Effector memory CD8-positive, alpha-beta T cell (primary cell): ENCODE measurements at places on chromosomes 3 and 15.

- H3K27me3 ChIP-seq = peaks cover 40% of the 10 kb centered on the region
- no peak overlapping the region for H3K4me3 ChIP-seq
Measured at GRCh38 chr3:39519103-39519502, 51.6 kb downstream of the MOBP start.

DNA sequence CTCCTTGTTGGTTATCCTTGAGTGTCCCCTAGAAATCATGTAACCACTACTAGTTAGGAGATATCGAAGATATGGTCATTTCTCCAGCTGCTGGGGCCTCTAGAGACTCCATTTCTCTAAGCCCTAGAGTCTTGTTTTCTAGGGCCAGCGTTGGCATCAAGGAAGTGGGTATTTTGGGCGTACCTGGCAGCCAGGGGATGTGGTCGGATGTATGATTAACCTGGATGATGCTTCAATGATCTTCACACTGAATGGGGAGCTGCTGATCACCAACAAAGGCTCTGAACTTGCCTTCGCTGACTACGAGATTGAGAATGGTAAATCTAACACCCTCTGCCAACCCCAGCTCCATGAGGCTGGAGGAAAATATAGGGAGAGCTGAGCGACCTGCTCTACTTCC is 325.5 kb downstream of the RYR3 start:
- peaks cover 53% of the 10 kb centered on the region for H3K27me3 ChIP-seq
- no peak overlapping the region for H3K4me3 ChIP-seq
- H3K36me3 ChIP-seq = no peaks in the 10 kb centered on the region
- no peak overlapping the region for H3K27ac ChIP-seq
- DNase-seq = no peak
- H3K4me1 ChIP-seq = no peaks in the 10 kb centered on the region

DNA sequence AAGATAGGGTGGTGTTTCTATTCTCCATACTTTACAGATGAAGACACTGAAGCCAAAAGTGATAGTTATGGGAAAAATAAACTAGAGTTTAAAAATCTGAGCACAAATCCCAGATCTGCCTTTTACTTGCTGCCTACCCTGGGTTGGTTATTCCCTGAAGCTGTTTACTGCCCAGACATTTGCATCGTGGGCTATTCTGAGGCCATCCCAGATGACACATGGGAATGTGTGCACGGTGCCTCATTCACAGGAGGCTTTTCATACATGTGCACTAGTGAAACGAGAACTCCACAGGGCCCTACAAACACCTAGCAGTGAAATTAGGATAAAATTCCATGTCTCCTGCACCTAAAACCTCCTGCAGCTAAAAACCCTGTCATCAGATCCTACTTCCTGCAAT is 17.5 kb downstream of the MYO5C start:
- no peak overlapping the region for H3K27ac ChIP-seq
- H3K4me3 ChIP-seq = no peak overlapping the region
- DNase-seq = no peak
- peaks cover 7% of the 10 kb centered on the region for H3K27me3 ChIP-seq

DNA sequence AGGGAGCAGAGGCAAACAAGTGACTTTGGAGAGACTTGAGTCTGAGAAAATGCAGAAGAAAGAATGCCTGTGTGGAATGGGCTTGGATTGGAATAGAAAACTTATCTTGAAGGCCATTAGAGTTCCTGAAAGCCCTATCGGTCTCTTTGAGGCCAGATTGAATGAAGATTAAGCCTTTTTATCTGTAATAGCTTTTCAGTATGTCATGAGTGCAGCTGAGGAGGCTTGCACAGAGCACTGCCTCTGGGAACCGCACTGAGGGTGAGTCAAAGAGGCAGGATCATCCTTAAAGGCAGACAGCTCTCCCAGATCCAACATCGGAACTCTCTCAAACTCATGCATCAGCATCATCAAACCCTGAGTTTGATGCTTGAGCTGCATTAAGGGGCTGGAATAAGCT is 515.2 kb downstream of the NTRK3 start:
- peaks cover 5% of the 10 kb centered on the region for H3K4me1 ChIP-seq
- H3K27me3 ChIP-seq = peaks cover 4% of the 10 kb centered on the region
- H3K36me3 ChIP-seq = no peaks in the 10 kb centered on the region
- no peak overlapping the region for H3K4me3 ChIP-seq
- no peak for DNase-seq

- no peaks in the 10 kb centered on the region for H3K36me3 ChIP-seq
- H3K4me1 ChIP-seq = no peaks in the 10 kb centered on the region
- H3K27me3 ChIP-seq = no peaks in the 10 kb centered on the region
Measured at GRCh38 chr15:98144388-98144787, 183.9 kb downstream of the ARRDC4 start.

GRCh38 chr3:42600958-42601675 is 631 bp downstream of the NKTR start:
- peak overlapping the region; percentile 93 for H3K4me3 ChIP-seq
- H3K4me1 ChIP-seq = peaks cover 19% of the 10 kb centered on the region
- H3K27ac ChIP-seq = peak overlapping the region; percentile 96
- peak; percentile 35 for DNase-seq
- no peaks in the 10 kb centered on the region for H3K27me3 ChIP-seq

DNA sequence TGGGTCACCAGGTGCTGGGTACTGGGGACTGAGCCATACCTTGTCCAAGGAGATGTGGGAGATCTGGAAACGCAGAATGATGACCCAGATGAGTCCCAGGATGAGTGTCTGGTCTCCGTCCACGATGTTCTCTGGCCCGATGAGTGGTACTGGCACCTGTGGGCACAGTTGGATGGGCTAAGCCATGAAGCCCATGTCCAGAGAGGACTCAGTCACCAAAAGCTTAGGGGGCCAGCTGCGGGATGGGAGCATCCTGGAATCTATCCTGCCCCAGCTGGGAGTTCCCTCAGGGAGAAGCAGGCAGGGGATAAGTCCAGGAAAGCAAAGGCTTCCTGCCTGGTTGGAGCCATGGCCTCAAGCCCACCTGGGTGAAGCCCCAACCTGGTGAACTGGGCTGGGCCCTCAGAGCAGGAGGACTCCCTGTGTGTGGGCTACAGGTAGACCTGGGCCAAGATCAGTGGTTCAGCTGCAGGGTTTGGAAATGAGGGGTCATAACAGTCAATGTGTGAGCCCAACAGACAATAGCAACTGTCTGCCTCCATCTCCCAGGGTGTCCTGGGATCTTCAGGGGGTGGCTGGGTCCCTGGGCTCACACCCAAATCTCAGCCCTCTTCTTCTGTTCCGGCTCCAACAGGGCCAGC is 3.7 kb downstream of the SPTBN5 start:
- peaks cover 54% of the 10 kb centered on the region for H3K4me1 ChIP-seq
- DNase-seq = no peak
- H3K36me3 ChIP-seq = peaks cover 12% of the 10 kb centered on the region

- H3K4me1 ChIP-seq = no peaks in the 10 kb centered on the region
- no peak overlapping the region for H3K27ac ChIP-seq
- H3K27me3 ChIP-seq = peaks cover 22% of the 10 kb centered on the region
- no peak for DNase-seq
Measured at GRCh38 chr3:127747066-127747465, 74.3 kb downstream of the ABTB1 start.

DNA sequence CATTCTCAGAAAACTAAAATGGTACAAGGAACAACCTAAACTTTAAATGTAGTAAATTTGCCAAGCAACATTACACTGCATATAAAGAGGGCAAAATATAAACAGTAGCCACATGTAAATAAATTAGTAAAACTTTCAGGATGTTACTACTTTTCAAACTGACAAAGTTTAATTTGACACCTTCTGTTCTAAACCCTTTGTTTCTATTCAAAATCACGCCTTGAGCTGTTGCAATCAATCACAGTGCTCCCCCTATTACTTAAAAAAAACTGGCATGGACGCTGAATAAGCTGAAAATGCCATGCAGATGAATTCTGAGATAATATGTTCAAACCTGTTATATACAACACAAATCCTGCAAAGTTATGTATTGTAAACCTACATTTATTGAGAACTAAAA is 69.3 kb downstream of the SATB1 start:
- no peak overlapping the region for H3K4me3 ChIP-seq
- H3K27ac ChIP-seq = no peak overlapping the region
- H3K36me3 ChIP-seq = peaks cover 27% of the 10 kb centered on the region
- no peak for DNase-seq

- H3K27me3 ChIP-seq = peaks cover 20% of the 10 kb centered on the region
- peaks cover 40% of the 10 kb centered on the region for H3K4me1 ChIP-seq
- no peak overlapping the region for H3K4me3 ChIP-seq
- DNase-seq = no peak
- H3K36me3 ChIP-seq = peaks cover 3% of the 10 kb centered on the region
- peak overlapping the region; percentile 95 for H3K27ac ChIP-seq
Measured at GRCh38 chr15:62121273-62122015, 43.6 kb downstream of the C2CD4B start.
